ENCODE measurements at places on chromosomes 3 and 15.

GRCh38 chr3:128232376-128233178 is 79.3 kb downstream of the EEFSEC start:
- peak; percentile 78 for DNase-seq

DNA sequence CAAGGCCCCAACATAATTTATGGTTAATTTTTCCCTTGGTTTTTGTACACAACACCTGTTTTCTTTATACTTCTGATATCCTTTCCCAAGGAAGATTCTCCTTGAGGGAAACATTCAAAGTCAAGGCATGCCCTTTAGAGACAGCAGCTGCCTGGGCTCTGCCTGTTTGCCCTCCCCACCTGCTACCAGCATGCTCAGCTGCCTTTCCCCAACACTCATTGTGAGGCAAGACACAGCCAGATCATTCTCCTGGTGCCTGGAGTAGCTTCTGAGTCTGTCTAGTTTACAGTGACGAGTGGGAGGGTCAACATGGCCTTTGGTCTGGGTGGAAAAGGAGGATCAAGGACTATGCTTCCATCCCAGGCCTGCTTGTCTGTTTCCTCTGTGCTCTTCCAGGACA is 132.5 kb downstream of the EPHB1 start:
- DNase-seq = no peak

DNA sequence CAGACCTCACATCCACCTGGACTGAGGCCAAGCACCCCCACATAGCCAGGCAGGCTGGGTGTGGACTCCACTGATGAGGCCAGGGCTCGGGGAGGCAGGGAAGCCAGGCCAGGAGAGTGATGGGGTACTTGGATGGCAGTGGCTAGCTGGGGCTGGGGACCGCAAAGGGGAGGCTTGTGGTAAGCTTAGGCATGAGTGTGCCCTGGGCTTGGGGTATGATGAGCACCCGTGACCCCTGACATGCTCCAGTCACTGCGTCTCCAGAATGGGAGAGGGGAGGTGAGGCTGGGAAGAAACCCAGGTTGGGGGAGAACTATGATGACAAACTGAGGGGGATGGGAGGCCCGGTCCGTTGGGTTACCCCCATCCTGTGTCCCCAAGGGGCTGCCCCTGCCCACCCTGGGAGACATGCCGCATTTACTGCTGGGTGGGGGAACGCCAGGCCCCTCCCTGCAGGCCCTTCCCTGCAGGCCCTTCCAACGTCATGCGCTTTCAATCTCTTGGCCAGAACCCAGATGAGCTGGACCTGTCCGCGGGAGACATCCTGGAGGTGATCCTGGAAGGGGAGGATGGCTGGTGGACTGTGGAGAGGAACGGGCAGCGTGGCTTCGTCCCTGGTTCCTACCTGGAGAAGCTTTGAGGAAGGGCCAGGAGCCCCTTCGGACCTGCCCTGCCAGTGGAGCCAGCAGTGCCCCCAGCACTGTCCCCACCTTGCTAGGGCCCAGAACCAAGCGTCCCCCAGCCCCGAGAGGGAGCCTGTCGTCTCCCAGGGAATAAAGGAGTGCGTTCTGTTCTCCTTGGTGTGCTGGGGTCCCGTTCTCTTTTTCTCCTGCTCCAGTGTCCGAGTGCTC is 34.1 kb downstream of the TSPAN3 start:
- peak; percentile 85 for DNase-seq

DNA sequence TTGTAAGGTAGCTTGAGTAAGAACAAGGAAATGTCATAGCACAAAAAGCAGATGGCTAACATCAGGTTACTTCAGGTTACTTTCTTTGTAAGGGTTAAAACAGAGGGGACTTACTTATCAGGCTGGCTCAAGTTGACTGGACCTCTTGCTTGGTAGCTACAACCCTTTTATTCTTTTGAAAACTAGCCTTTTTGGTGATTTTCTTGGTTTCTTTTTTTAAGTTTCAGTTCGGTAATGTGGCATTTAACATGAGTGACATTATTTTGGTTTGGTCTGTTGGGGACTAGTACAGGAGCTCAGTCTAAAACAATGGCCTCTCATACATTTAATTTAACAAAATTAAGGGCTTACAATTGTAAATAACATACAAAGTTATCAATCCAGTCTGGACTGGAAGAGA is 621.4 kb downstream of the OTOL1 start:
- no peak for DNase-seq

DNA sequence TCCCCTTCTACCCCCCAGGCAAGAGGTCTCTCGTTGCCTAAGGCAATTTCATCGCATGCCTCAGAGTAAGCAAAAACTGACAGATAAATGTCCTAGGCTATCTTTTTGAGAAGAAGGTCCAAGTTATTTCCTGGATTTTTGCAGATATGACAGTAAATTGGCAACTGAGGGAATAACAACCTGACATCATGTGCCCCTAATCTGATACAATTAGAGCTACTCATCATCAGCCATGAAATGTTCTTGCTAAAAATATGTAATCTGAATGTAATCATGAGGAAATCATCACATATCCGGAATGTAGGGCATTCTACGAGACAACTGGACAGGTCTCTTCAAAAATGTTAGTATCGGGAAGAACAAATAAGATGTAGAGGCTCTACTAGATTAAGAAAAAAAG is 44.1 kb downstream of the TNIK start:
- no peak for DNase-seq

DNA sequence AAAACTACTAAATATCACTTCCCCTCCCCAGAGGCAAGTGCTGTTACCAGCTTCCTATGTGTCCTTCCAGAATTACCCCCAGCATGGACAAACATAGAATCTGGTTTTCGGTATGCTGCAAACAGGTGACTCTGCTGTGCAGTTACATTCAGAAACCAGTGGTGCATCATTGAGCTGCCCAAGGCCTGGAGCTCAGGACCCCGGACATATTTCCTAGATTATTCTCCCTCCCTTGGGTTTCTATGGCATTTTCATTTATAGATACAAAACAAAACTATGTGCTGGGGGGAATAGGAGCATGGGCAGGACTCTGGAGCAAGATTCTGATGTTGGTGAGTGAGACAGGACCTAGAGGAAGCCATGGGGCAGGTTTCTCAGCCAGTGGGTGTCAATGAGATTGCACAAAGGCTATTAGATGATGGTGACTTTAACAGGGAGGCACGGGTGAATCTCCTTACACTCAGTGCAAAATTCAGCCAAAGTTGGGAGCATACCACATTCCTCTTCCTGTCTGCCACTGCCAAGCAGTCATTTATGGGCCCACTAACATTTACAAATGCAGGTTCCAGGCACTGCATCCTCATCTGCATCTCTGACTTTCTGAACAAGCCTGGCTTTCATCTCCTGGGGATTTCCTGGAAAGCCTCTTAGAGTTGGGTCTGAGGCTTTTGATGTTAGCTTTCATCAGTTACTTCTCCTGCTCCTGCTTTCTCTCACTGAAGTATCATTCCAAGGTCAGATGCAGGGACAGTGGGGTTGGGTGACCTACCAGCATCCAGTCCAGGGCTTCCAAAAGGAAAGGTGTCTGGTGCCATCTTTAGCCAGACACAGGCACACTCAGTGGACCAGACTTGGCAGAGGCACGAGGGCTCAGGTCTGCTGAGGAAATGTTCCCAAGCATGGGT is 44.5 kb downstream of the CMTM7 start:
- DNase-seq = peak; percentile 76

- no peak for DNase-seq
Observed at GRCh38 chr3:79362571-79363270, 405.1 kb downstream of the ROBO1 start.

DNA sequence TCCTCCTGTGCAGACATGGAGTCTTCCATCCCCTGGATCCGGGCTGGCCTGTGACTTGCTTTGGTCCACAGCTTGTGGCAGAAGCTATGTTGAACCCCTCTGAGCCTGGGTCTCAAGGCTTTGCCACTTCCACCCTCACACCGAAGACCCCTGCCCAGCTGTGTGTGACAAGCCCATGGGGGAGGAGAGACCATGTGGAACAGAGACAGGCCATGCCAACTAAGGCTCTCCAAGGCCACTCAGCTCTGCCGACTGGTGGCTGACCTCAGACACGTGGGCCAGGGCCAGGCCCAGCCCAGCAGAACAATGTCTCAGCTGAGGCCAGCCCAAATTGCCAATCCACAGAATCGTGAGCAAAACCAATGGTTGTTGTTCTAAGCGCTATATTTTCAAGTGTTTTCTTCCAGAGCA is 16.4 kb upstream of the CFAP100 start:
- DNase-seq = no peak

DNA sequence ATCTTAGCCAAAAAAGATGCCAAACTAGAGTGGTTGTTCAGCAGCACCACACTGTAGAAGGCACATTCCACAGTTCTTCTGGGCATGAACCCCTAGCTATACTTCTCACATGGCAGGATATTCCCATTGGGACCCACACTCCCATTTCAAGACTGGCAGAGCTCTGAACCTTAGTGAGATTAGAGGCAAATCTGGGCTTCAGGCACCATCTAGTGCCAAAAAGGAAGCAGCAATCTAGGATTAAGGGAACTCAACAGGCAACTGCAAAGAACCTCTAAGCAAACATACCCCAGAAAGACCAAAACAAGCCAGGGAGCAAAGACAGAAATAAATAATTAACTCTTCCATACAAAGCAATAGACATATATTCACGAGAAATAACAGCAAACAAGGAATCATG is 66.2 kb downstream of the TAFA4 start:
- DNase-seq = no peak
